ENCODE measurements at places on chromosomes 1 and 21.

DNA sequence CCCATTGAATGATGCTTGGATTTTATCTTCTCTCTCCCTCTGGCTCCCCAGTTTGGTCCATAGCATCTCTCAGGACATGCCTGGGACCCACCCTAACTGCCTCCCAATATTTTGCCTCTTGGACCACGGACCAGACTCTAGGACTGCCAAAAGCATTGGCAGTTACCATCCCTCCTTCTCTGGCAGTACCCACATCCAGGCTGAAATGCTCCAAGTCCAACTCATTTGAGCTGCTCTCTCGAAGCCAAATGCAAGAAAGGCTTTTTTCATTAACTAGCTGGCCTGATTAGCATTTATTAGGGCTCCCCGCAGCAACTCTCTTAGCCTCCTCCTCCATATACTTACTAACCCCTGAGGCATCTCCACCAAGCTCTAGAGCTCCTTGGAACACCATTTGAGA, 140.0 kb upstream of the GRIK3 start:
- DNase-seq = no peak

DNA sequence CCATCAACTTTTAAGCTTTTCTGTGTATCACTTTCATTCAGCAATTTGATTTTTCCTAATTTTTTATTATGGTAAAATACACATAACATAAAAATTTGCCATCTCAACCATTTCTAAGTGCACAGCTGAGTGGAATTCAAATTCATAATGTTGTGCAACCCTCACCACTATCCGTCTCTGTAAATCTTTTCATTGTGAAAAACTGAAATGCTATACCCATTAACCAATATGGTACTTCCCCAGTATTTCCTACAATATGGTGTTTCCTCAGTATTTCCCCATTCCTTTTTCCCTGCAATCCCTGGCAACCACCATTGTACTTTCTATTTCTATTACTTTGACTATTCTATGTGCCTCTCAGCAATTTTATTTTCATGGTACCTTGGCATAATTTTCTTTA, 6.8 kb downstream of the STPG1 start:
- no peak for DNase-seq

DNA sequence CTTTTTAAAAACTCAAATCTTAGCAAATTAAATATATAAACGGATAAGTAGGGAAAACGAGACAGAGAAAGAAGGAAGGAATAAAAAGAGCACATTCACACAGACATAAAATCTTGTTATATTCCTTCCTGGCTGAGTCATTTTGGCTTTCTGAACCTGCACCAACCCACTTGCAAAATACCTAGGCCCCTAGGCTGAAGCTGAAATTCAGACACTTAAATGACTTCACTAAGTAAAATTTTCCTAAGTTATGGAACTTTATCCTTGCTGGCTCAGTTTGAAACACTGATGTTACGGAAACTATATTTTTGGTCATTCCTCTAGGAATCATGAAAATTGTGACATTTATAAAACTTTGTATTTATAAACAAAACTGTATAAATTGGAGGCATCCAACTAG, 462.8 kb upstream of the NFIA start:
- DNase-seq = no peak

GRCh38 chr1:115609021-115609420, 32.7 kb upstream of the VANGL1 start:
- no peak for DNase-seq

Measured in stimulated activated naive CD4-positive, alpha-beta T cell (primary cell).